ENCODE measurements at places on chromosomes 4 and X.

GRCh38 chr4:31193521-31193920, 473.4 kb downstream of the PCDH7 start:
- DNase-seq, result no peak

DNA sequence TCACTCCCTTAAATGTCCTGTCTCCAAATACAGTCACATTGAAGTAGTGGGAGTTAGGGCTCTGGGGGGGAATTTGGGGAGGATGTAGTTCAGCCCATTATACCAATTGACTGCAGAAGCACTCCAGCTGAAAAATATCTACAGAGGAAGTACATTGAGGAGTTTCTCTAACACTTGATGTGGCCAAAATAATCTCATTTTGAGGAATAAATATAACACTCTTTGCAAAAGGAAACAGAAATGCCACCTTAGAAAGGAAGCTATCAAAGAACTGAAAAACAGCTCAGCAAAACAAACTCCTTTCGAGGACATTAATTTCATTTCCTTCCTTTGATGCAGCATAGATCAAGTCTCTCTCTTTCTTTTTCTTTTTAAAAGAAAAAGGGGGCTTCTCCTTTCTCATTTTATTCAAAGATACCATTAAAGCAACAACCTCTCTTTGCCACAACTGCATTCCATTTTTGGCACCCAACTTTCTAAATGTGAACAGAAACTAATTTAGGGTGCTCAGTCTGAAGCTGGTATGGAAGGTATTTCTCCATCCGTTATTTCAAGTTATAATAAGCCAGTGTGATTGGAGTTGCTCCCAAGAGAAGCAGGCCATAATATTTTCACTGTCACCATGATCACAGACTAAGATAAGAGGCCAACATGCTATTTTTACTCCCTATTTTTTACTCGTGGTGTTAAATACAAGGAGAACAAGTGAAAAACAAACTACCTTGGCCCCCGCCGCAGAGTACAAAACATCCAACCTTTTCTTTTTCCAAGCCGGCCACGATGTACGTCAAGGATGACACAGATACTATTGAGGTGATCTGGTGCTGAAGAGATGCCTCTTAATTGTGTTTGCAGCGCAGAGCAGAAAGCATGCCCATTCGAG, 230.4 kb upstream of the GATB start:
- DNase-seq, result no peak

- no peak for DNase-seq
These were observed 140.5 kb upstream of the ZIC3 start for GRCh38 chrX:137425273-137425902.

GRCh38 chrX:148926371-148926770, 426.0 kb downstream of the AFF2 start:
- no peak for DNase-seq

- no peak for DNase-seq
These were observed 156.1 kb upstream of the IRS4 start for GRCh38 chrX:108892501-108892900.

DNA sequence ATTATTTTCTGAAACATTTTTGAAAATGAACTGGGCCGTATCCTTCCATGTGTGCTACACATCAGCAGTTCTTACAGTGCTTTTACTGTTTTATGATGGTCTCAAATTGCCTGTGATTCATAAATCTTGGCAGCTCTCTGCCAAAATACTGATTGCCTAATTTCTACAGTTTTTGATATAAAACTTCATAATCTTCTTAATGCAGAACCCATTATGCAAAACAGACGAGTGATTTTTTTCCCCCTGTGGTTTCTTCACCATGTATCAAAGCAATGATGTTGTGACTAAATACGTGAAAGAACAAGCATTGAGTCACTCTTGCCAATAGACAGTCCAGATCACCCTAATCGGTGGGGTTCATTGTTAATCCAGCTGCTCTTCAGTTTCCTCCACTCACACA, 156.4 kb upstream of the WDR1 start:
- DNase-seq, result no peak

GRCh38 chr4:14168919-14169318, 541.4 kb upstream of the BOD1L1 start:
- DNase-seq, result peak; percentile 58

DNA sequence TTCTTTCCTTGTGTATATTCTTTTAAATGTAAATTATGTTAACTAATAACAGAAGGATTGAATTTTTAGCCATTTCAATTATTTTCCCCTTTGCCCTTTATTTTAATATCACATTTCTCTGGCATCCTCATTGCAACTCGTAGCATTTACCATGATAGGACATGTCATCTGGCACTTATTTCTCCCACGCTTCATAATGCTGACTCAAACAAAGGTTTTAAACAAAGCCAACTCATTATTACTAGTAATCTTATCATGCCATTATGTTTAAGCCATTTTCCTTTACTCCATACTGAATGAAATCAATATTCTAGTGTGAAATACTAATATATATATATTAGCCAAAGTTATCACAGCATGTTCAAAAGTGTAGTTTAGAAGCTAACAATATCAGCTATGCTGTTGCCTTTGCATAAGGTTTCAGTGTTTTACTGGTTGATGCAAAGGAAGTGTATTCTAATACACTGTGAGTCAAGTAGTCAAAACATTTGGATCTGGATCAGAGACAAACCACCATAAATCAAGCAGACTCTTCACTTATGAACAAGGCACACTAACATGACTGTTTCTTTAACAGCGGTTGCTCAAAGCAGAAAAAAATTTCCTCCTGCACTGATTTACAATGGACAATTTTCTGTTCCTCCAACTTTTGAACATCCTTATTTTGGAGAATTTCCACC, 281.6 kb downstream of the SLC7A11 start:
- DNase-seq, result peak; percentile 63

GRCh38 chrX:132367984-132368383, 120.9 kb downstream of the MBNL3 start:
- DNase-seq, result no peak

DNA sequence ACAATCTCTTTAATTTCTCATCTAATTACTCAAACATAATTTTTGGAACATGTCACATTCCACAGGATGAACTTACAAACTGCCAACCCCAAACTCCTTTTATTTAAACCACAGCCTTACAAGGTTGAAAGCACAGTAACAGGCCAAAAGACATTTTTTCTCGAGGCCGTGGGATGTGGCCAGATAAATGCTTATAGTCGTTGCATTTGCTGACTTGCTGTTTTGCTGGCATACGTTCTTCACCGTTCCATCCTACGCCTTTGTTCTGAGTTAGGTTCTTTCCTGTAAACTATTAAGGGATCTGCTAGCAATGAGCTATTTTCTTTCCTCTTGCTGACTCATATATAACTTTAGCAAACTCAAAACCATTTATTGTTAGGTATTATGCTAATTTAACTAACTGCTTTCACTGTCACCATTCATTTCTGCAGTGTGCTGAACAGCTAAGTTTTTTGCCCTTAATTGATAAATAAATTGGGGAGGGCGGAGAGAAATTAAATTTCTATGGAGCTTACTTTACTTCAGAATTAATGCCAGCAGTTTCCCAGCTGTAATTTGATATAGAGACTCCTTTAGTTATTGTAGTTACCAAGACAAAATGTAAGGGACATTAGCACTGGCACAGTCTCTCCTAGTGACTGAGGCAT, 135.1 kb upstream of the PACRGL start:
- DNase-seq, result peak; percentile 86

- no peak for DNase-seq
These were observed 1052.6 kb downstream of the RPA4 start for GRCh38 chrX:97936296-97936695.

GRCh38 chr4:42531341-42532030, 125.4 kb downstream of the ATP8A1 start:
- DNase-seq, result no peak

DNA sequence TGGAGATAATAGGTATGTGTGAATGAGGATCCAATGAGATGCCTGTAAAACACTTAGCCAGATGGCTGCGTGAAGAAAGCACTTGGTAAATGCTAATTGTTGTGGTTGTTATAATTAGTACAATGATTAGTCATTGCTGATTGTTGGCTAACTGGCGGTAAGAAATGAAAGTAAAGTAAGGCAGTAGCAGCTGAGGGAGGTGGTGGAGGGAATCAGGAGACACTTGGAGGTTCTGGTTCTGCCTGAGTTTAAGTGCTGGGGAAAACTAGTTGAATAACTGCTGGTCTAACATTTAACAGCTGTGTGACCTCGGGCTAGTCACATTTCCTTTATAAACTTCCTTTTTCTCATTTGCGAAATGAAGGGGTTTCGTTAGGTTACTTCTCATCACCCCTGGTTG, 30.9 kb downstream of the CD38 start:
- no peak for DNase-seq

- DNase-seq, result no peak
These were observed 11.6 kb downstream of the SH3BP2 start for GRCh38 chr4:2804449-2804972.

- DNase-seq, result no peak
These were observed 276.8 kb downstream of the ZNF674 start for GRCh38 chrX:46268412-46268811.

DNA sequence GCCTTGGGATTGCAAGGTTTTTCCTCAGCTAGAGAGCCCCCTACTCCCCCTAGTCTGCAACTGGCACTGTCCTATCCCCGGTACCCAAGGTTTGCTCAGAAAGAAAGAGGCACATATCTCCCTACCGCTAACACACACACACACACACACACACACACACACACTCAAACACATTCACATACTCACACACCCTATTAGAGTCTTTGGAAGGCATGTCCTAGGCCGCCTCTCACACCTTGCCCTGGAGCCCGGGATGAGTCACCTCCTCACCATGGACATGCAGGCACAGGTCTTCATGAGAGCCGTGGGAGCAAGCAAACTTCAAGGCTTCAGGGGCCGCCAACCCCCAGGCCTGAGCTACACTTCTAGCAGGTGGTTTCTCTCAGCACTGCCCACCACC, 49.2 kb downstream of the PJA1 start:
- DNase-seq, result no peak

GRCh38 chrX:136780241-136780640, 491 bp downstream of the ARHGEF6 start:
- DNase-seq, result no peak

DNA sequence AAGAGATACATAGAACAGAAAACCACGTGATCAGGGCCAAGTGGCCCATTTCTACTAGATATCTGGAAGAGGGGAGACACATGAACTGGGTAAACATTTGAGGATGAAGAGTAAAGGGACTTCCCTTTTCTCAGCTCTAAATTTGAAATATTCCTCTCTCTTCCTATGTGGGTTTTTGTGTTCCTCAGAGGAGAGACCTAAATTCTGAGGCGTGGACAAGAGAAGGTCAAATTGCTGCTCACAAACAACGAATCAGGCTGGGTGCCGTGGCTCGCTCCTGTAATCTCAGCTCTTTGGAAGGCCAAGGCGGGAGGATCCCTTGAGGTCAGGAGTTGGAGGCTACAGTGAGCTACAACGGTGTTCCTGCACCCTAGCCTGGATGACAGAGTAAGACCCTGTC, 216.0 kb downstream of the PTTG2 start:
- DNase-seq, result no peak

GRCh38 chr4:126899331-126899801, 733.4 kb upstream of the INTU start:
- DNase-seq, result peak; percentile 75

- no peak for DNase-seq
These were observed 21.3 kb downstream of the ADGRG4 start for GRCh38 chrX:136322064-136322463.

DNA sequence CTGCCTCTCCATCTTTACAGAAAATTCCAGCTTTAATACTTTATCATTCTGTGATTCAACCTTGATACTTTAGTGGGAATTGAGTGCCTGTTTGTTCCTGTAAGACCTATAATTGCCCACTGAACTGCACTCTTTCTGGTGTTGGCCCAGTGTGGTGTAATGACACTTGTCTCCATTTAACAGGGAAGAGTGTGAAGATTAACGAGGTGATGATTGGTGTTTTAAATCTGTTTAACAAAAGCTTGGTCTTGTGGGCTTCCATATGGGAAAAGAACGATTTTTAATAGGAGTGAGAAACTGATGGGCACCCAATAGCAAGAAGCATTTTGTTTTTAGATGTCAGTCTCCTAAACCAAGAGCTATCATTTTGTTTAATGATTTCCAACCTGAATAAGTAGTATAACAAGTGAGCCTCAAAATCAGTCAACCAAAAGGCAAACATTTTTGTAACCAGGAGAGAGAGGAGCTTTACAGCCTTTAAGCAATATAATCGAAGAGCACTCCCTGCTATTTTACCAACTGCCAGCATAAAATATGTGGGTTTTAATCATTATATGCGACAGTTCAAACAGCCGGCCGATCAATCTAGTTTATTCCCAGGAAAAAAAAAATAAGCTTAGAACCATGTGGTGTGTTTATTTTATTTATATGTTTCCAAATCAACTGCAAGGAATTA, 50.2 kb downstream of the SUPT20HL1 start:
- no peak for DNase-seq

- no peak for DNase-seq
These were observed 127.1 kb downstream of the INPP4B start for GRCh38 chr4:142718981-142719380.

DNA sequence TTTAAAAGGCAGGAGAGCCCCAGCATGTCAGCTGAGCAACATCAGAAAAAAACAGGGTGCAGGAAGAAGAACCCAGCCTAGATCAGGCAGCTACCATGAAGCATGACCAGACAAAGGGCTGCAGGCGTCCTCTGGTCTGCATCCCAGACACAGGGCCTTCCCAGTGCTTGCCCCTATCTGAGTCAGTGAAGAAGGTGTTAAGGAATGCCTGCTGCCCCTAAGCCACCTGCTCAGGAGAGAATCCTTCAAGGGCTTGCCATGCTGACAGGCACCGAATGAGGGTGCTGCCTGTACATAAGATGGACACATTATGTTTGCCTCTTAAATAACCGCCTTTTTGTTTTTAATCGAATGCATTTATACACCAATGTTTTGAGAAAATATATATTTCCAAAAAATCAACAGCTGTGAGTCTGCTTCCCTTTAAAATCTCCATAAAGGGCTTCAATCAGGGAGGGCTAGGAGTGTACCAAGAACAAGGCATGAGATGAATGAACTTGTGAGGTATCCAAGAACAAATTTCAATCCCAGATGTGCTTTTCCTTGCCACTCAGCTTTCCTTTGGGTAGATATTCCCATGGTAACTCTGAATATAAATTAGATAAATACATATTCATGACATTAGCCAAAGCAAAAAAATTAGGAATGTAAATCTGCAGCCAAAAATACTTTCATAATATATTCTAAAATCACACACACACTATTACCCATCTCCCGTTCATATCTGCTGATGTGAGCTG, 85.1 kb downstream of the SLC9A7 start:
- no peak for DNase-seq

Measured in astrocyte of the cerebellum (primary cell).